CD4-positive, alpha-beta T cell treated with Interleukin-1 beta for 1 hour (primary cell): ENCODE measurements at places on chromosomes 12 and 14.

DNA sequence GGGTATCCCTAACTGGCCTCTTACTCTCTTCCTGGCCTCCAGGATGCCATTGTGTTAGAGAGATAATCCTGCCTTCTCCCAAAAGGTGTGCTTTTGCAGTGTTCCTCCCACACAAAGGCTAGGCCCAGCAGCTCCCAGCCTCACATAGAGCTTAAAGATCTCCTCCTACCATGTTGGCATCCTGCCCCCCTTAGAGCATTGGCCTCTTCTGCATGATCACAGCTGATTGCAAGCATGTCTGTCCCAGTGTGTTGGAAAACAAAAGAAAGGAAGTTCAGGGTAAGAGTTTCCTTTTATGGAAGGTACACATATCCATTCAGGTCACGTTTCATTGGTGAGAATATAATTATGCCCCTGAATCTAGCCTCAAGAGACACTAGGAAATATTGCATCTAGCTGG lies 405.4 kb downstream of the TMTC2 start:
- DNase-seq = no peak

GRCh38 chr12:69241438-69242092 lies 2.2 kb downstream of the CPSF6 start:
- DNase-seq = no peak

DNA sequence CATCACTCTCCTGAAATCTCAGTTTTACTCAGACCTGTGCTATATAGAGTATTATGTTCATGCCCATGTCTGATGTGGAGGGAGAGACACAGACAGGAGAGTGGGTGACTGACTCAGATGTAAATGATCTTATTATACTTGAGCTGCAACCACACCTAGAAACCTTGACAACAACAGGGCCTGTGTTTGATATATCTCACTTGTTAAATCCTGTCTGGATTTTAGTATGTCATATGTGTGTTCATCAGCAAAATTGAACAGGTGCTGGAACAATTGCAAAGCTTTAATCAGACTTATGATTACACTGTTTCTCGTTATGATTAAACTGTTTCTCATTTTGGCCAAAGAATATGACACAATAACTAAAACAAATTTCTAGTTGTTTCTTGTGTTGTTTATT lies 37.7 kb downstream of the DIP2B start:
- no peak for DNase-seq

DNA sequence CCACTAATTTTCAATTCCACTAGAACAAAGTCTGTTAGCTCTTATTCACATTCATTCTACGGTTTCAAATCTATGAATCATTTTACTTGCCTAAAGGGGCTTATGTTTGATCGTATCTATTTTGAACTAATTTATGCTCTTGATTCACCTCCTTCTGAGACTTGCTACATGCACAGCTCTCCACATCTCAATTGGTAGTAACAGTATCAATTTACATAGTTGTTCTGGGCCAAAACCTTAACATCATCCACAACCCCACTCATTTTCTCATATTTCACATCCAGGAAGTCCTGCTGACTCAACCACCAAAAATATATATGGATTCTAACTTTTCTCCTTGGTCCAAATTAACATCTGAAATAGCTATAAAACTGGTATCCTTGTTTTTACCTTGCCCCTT lies 208.6 kb downstream of the RASSF9 start:
- DNase-seq = no peak
